ENCODE measurements at places on chromosomes 6 and 20.

DNA sequence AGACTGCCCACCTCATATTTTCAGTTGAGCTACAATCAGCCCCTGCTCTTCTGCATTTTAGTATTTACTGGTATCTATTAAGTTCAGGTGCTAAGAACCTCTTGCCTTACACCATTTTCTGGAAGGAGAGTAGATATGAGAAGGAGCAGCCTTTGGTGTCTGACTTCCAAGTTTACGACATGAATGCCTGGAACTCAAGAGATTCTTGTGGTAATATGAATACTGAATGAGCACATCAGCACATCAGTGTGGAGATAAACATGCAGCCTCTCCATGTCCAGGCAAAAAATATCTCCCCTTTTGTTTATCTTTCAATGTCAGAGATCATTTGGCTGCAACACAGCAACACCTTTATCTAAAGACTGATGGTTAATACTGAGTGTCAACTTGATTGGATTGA lies 65.8 kb upstream of the THEMIS start:
- DNase-seq: no peak

DNA sequence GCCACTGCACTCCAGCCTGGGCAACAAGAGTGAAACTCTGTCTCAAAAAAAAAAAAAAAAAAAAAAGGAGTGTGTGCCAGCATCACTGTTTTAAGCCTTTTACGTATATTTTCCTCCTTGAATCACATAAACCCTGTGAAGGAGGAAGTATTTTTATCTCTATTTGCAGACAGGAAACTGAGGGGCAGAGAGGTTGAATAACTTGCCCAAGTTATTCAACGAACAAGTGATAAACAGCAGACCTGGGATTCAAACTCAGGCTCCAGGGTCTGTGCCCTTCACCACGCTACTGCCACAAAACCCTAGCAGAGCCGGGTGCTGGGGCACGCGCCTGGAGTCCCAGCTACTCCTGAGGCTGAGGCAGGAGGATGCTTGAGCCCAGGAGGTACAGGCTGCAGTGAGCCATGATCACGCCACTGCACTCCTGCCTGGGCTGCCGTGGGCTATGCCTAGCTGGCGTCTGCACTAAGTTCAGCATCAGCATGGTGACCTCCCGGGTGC lies 9.4 kb upstream of the AVP start:
- no peak for DNase-seq

DNA sequence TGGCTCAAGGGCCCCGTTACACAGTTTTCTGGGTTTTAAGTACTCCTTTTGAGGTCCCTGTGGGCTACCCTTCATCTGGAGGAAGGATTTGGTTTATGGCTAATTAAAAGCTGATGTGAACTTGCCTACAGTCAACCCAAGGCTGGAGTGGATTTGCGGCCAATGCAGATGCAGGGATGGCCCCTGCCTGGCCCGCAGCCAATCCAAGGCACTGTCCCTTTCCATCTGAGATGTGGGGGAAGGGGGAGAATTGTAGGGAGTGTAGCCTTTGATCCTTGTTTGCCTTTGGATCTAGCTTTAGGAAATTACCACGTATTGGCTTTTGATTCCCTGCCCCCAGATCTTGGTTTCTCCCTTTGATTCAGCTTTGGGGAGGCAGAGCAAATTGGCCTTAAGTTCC lies 128.0 kb upstream of the GGTLC1 start:
- no peak for DNase-seq

DNA sequence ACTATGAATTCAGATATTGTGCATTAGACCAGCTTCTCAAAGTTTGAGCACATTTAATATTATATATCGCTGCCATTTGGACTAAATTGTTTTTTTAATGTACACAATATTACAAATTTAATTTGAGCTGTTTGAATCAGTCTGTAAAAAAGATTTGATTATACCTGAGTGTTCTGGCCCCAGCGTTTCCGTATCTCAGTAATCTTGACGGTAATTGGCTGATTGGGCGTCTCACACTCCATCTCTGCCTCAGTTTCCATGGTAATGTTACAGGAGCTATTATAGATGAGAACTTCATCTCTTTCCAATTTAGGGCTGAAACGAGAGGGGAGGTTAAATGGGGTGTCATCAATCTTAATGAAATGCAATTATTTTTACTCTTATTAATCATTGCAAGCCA lies 77.3 kb downstream of the PKHD1 start:
- DNase-seq: no peak

DNA sequence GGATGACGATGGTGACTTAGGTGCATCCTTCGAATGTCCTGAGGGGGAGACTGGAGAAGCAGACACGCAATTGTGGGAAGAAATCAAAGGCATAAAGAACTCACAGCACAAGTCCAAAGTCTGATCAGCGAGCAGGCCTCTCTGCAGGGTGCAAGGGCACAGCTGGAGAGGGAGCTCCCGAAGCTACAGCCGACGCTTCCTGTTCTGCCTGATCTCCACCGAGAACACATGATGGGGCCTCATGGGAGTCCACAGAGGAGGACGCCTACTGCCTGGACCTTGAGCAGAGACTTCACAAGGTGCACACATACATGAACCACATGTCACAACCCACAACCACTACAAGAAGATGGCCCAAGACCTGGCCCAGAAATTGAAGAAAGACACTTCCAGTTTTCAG lies 51.4 kb downstream of the RIN2 start:
- DNase-seq: no peak

- DNase-seq: no peak
Measured at GRCh38 chr20:48745330-48745729, 82.5 kb downstream of the PREX1 start.

DNA sequence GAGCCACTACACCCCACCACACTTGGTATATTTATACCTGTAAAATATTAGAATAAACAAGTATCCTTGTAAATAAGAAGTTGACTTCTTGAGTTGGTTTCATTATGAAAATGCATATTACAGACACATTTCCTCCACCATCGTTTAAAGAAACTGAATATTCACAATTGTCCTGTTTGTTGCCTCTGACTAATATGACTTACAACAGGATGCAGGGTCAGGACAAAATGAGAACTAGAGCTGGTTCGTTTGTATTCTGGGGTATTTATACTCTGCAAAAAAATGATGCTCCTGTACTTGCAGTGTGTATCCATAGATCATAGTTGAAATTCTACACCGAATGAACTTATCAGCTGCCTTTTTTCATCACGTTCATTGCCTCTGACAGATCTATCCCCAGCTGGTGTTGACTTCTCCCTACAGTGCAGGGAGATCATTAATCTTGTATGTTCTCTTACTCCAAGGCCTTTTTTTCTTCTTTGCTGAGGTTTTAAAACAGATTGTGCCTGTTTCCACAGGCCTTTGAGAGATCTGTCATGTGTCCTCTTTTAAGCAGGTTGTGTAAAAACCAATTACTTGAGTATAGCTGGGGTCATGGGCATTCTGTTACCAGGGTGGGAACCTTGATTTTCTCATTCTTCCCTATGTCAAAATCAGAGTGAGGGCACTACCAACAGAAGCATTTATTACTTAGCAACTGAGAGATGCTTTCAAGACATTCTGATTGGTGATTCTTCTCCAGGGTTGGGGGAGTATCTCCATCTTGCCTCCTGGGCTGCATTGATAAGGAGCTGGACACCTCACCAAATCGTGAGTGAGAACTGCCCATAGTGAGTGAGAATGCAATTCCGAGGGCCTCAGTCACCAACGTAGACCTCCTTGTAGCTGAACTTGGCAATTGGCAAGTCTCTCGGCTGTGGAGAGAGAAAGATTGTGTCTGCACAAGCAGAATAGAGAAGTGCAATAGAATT lies 78.8 kb upstream of the CD83 start:
- no peak for DNase-seq

- DNase-seq: peak; percentile 64
Measured at GRCh38 chr20:36202891-36203338, 33.4 kb upstream of the AAR2 start.

DNA sequence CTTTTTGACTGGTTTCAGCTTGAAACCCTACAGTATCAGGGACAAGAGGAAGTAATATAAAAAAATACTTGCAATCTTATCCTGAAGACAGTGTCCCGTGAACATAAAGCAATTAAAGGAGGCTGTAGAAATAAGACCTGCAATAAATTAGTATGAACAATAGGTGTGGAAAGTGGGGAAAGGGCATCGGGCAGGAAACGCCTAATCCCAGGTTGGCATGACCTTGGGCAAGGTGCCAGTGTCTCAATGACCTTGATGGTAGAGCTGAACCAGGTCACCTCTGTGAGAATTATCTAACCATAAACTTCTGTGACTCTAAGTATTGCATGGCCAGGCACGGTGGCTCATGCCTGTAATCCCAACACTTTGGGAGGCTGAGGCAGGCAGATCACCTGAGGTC lies 115.2 kb downstream of the LY86 start:
- no peak for DNase-seq

DNA sequence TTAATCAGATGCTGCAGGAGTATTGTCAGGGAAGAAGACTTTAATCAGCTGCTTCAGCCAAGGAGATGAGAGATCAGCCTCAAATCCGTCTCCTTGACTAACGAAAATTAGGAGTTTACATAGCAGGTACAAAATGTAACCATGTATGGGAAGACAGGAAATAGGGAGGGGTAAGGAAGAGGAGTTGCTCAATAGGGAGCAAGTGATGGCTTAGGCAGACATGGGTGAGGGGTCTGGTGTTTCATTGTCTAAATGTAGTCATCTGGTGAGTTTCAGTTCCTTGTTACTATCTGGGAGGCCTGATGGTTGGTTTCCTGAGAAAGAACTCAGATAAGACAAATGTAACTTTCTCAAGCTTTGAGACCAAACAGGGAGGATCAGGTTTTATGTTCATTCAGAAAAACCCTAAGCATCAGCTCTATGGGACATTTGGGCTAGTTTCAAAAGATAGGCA lies 217.3 kb upstream of the SULF2 start:
- no peak for DNase-seq

DNA sequence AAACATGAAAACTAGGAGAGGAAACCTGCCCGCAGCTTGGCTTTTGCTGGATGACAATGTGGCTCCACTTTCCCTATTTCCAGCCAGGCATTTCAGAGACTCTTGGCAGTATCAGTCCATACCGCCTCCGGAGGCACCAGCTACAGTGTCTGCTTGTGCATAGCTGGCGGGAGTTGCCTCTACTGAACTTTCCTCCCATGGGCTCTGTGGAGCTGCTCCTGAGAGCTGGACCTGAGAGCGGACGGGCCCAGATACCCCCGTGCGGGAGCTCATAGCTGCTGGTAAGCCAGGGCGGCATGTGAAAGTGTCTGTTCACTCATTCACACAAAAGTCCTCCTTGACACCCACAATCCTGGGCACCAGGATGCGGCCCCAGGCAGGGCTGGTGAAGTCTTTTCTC lies 130.3 kb upstream of the PMEPA1 start:
- DNase-seq: no peak

DNA sequence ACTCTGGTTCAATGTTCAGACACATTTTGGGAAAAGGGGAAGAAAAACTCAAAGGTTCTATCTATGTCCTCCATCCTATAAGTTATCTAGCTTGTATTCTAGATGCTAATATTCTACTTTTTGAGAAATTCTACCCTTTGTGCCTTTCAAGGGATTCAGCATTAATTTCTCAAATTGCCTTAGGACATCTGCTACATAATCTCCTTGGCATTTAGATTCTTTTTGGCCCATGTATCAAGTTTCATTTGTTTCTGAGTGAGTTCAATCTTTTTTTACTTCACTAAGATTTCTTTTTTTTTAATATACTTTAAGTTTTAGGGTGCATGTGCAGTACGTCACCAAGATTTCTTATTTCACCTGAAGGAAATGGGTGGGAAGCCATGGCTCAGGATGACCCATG lies 232.7 kb upstream of the TENT5A start:
- DNase-seq: no peak

DNA sequence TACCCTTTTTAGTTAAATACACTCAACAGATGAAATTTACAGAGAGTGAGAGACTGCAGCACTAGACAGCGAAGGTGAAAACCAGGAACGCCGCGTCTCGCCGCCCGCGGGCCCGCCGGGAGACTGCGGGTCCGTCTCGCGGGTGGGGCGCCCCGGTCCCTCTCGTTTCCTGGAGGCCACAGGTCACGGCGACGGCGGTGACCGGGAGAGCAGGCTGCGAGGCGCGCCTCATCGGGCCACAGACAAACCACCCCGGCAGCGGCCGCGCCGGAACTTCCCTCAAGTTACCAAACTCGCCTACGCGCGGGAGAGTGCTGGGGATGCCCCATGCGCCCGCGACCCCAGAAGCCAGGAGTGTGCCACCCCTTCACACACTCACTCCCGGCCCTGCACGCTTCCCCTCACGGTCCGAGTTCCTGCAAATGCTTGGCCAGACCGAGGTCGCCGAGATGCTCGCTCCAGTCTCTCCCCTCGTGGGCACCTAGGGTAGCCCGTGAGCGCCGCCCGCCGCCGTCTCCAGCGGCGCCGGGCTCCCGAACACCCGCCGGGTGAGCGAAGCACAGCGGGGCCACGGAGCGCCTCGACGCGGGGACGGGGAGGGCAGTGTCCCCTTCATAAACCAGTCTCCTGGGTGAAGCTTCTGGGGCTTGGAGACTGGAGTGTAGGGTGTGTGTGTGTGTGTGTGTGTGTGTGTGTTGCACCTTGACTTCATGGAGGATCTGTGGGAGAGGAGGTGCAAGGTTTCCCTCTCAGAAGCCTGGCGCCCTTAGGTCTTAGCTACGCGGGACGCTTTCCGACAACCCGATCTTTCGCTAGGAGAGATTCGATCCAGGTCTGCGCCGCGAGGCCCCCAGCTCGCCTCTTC lies 1.4 kb downstream of the BACH2 start:
- DNase-seq: no peak

GRCh38 chr20:16082051-16082550 lies 491.1 kb downstream of the KIF16B start:
- DNase-seq: no peak
